ENCODE measurements at places on chromosomes 5 and 9.

GRCh38 chr9:134634667-134635230 is 6.9 kb upstream of the COL5A1 start:
- no peak for DNase-seq

DNA sequence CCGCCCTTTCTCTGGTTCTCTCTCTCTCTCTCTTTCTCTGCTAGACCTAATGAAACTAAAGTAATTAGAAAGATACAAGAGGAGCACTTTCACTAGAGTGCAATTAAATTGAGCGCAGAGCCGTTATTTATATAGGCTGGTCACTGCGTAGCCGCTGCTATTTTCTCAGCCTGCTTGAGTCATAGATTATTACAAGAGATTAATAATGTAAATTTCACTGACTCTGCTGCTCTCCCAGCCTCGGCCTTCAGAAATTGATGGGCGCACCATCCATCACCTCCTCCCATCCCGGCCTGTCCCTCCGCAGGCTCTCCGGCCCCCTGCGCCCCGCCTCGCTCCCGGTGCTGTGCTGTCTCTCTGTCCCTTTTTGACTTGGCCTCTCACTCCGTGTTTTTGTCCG is 268.0 kb upstream of the MVB12B start:
- no peak for DNase-seq

DNA sequence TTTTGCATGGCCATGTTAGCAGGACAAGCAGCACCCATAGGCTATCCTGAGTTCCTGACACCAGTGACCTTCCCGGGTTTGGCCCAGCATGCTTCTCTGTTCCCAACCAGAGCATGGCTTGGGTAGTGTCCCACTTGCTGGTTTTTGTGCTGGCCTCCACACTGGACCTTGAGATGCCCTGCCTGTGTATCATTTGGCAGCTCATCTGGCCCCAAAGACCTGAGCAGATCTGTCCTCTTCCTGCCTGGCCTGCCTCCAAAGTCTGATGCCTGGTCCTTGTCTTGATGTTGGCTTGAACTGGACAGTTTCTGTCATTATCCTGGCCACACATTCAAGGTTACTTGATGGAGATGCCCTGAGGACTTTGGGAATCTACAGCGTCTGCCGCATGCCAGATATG is 590.7 kb upstream of the KLF4 start:
- DNase-seq: no peak

DNA sequence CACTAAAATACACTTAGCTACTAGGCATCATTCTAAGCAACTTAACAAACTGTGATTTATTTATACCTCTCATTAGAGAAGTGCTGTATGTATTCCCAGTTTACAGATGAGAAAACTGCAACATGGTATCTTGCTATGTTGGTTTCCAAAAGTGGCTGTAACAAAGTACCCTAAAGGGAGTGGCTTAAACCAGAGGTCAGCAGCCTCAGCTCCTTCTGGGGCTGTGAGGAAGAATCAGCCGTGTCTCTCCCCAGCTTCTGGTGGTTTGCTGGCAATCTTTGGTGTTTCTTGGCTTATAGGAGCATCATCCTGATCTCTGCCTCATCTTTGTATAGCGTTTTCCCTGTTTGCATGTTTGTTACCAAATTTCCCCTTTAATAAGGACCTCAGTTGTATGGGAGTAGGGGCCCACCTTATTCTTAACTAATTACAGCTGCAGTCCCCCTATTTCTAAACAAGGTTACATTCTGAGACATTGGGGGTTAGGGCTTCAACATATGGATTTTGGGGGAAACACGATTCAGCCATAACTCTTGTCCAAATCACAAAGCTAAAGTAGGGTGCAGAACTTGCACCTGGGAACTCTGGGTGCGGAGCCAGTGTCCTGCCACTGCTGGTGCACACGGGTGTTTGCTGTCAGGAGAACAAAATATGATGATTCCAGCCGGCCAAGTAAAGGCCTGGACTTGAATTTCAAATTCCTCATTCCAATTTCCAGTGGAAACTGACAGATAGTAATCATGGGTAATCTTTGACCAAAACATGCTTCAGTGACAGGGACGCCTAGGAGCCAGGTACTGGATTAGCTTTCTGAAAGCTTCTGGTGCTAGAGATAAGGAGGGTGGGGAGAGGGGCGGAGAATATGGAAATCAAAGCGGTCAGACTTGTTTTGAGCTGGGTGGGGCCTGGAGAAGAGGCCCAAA is 43.3 kb downstream of the RAI14 start:
- DNase-seq: no peak

DNA sequence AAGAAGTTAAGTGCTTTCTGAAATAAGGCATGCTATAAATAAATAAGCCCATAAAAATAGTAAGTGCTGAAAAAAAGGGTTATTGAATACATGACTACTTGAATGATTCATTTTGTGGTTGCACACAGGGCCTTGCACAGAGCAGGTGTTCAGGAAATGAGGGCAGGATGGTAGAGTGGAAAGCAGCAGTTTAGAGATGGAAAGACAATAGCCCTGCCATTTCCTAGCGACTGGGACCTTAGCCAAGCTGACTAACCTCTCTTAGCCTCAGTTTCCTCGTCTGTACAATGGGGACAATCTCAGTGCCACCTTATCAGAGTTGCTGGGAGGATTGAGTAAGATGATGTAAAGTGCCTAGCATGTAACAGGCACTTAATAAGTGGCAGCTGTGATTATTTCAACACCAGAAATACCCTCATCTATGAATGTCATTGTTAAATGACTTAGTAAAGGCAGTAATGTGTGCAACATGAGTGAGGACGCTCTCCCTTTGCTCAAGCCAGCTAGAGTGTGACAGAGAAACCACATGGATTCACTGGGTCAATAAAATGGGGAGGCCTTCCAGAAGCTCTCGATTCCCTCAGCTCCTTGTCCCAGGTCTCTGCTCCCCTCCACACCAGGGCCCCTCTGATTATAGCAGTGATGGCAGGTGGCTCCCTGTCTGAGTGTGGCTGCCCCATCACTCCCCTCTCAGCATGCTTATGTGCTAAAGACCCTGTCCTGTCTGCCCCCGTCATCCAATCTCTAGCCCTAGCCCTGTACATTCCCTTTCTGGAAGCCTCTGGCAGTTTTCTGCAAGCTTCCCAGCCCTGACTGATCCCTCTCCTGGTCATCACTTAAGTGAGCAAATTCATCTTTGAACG is 16.0 kb upstream of the PHF19 start:
- DNase-seq: no peak

GRCh38 chr9:84940294-84940693 is 270.8 kb downstream of the NTRK2 start:
- DNase-seq: no peak

GRCh38 chr9:6944093-6944551 is 186.3 kb downstream of the KDM4C start:
- no peak for DNase-seq

GRCh38 chr5:52864371-52864770 is 76.7 kb downstream of the ITGA1 start:
- no peak for DNase-seq

GRCh38 chr9:116165912-116166311 is 12.3 kb downstream of the PAPPA start:
- DNase-seq: no peak

- no peak for DNase-seq
Measured at GRCh38 chr5:151700296-151700695, 13.6 kb upstream of the SPARC start.

All from activated CD8-positive, alpha-beta memory T cell treated with anti-CD3 and anti-CD28 coated beads for 48 hours (primary cell).